ENCODE measurements at places on chromosomes 1 and 21. TPM values are rescaled to one million over a fixed set of nuclear protein-coding genes. Genes with fewer than 3 reads are reported as not detected.

The PRAMEF17 gene
- not detected for total RNA-seq

The ZFP69B gene
- 2.6 TPM for total RNA-seq

The SFN gene
- 213 TPM for total RNA-seq

The CHIT1 gene
- total RNA-seq = not detected

The CR1 gene
- not detected for total RNA-seq

The SAMD13 gene
- total RNA-seq = 0.94 TPM

The CCDC181 gene
- total RNA-seq = 2.0 TPM

The MYCL gene
- total RNA-seq = 1.2 TPM

The ESPN gene
- total RNA-seq = not detected

The ARHGAP29 gene
- 131 TPM for total RNA-seq

The PAX7 gene
- not detected for total RNA-seq

The TMEM240 gene
- 1.7 TPM for total RNA-seq

The TINAGL1 gene
- 215 TPM for total RNA-seq

The TIE1 gene
- total RNA-seq = 1.2 TPM

The EFCAB14 gene
- 41.5 TPM for total RNA-seq

The EPHB2 gene
- 93.6 TPM for total RNA-seq
